ENCODE measurements at places on chromosomes 7 and 10.

DNA sequence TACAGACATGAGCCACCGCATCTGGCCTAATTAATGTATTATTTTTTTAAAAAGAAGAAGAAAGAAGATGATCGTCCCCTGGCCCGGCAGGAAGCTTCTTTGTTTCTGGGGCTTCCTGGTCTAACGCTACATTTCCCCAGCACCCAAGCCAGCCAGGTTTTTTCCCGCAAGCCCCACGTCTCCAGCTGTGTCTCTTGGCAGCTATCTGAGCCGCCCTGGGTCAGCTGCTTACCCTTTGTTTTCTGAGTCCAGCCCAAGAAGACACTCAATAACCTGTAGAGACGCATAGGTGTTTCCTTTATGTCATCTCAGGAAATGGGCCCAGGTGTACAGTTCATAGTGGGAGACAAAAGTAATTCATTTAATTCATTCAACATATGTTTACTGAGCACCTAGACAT, 110.2 kb downstream of the MTPAP start:
- DNase-seq = no peak

DNA sequence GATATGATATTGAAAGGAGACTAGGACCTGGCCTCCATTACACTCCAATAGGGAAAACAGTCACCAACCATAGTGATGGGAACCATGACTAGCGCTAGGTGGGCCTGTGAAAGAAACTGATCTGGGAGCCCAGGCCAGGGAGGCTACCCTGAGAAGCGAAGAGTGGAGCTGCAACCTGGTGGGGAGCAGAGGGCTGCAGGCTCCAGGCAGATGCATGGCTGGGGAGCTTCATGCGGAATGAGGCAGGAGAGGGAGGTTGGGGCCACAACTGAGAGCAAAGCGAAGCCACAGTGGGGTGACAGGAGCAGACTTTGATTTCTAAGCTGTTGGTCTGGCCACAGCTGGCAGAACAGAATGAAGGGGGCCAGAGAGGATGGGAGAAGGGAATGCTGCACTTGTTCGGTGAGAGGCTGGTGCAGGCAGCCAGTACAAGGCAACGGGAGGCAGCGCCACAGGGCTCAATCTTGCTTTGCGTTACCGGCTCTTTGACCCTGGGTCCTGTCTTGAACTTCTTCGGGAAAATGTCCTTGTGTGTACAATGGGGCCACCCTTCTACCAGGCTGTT, 88.4 kb downstream of the TACC2 start:
- DNase-seq = no peak

DNA sequence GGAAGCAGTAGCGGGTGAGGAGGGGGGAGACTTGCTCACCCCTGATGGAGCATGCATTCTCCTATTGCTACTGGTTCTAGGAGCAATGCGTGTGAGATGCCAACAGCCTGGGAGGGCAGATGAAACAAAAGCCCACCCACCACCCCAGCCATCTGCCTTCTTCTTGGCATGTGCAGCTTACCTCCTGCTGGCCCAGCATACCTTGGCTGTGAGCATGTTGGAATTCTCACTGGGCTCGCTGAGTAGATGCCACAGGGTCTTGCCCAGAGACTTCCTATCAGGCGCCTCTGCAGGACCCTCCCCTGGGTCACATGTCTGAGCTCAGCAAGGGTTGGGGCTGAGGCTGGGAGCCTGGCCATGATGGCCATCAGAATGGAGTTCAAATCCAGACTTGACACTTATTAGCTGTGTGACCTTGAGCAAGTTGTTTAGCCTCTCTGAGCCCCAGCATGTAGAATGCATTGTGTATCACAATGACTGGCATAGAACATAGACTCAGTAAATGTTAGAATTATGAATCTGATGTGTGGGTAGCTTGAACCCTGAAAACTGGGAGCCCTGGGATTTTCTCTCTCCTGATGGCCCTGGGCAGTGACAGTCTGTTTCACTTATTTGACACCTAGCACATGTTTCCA, 38.2 kb downstream of the CDH23 start:
- no peak for DNase-seq

GRCh38 chr7:151832138-151832537, 44.8 kb downstream of the PRKAG2 start:
- DNase-seq = no peak

DNA sequence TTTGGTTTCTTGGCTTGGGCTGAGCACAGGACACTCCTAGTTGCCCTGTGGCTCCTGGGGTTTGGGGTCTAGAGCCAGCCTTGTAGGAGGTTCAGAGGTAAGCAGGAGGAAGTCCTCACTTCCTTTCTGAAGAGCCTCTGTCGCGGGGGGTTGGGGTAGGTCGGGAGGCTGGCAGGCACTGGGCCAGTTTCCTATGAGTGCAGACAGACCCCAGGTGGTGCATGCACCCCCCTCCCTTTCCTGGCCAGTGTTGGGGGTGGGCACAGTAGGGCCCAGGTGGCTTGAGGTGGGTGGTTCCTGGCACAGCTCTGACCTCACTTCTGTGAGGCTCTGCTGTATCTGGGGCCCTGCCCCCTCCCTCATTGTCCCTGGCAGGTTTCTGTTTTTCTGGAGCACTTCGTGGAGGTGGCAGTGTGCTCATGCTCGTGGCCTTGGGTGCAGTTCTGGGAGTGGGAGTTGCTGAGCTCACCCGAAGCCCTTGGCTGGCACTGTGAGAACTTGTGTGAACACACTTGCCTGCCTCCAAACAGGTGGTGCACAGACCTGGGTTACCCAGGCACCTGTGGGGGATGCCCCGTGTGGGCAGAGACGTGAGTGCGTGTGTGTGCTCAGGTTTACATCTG, 1.8 kb downstream of the PALD1 start:
- no peak for DNase-seq

- DNase-seq = no peak
Observed at GRCh38 chr10:12637649-12638048, 288.3 kb downstream of the CAMK1D start.

DNA sequence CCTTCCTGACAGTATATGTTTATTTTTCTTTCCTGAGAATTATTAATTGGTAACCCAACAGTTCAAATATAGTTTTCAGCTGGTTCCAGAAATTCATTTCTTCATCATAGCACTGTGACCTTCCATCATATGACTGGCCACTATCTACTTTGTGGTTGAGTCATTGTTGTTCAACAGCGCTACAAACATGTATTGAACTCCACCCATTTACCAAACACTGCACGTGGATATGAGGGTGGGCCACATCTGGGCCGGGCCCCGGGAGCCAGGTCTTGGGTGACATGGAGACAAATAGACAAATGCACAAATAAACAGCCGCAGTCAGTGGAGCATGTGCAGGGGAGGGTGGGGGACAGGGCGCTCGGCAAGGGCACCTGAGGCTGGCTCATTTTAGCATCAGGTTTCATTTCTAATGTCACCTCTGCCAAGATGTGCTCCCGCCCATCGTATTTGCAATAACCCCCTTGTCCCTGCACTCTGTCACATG, 24.0 kb upstream of the EEPD1 start:
- no peak for DNase-seq

DNA sequence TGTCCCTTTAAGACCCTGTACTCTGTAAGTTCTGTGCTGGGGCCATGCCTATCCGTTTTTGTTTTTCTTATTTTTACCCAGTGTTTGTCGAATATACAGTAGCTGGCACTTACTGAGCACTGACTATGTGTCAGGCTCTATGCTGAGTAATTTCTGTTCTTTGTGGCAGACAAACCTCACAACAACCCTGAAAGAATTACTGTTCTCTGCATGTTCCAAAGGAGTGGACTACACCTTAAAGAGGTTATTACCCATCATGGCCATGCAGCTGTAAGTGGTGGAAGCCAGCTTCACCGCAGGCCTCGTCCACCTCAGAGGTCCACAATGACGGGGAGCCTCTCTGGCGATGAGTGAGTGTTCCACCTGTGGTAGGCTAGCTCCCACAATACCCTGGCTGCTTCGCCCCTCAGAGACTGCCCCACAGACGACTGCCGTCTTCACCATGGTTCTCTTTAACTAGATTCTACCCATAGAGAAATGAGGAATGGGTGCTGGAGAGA, 30.1 kb upstream of the RBM20 start:
- no peak for DNase-seq

DNA sequence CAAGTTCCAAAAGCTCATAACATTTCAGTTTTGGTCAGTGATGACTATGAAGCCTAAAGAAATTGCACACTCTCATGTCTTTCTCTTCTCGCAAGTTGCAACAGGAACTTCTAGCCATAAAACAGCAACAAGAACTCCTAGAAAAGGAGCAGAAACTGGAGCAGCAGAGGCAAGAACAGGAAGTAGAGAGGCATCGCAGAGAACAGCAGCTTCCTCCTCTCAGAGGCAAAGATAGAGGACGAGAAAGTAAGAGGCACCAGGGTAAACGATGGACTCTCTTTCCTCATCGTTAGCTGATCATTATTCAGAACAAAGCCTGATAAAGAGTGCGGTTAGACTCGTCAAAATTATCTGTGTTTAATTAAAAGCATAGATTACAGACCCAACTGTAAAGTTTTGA, 94.7 kb downstream of the HDAC9 start:
- no peak for DNase-seq

- no peak for DNase-seq
Observed at GRCh38 chr10:124649214-124649613, 95.0 kb downstream of the FAM53B start.

DNA sequence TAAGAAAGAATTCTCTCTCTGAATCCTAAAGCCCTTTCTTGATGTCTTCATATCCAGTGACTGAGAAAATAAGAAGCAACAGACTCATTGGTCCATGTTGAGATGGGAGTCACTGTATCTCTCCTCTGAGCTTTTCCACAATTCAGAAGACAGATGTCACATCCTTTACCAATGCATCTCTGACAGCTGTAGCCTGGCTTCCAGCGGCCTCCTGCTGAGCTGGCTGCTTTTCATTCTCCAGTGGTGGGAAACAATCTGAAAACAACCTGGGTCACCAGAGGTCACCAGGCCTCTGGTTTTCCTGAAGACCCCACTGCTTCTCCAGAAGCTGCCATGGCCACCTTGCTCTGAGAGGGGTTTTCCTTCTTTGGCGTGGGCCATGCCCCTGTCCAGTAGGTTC, 18.3 kb upstream of the RPA3 start:
- no peak for DNase-seq

DNA sequence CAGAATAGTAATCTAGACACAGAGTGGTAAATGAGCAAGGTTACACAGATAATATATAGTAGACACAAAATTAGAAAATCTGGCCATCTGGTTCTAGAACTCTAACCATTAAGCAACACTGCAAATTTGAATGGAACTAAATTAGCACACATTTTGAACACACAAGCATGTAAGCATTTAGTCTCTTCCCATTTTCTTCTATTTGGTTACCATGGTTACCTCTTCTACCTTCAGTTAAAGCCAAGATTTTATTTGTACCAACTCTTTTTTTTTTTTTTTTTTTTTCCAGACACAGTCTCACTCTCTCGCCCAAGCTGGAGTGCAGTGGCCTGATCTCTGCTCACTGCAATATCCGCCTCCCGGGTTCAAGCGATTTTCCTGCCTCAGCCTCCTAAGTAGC, 790.5 kb downstream of the MAGI2 start:
- DNase-seq = no peak

- no peak for DNase-seq
Observed at GRCh38 chr10:79304479-79305087, 42.7 kb upstream of the PPIF start.

- no peak for DNase-seq
Observed at GRCh38 chr7:150803161-150803860, 2.7 kb downstream of the TMEM176A start.

GRCh38 chr10:17847585-17848296, 38.6 kb downstream of the MRC1 start:
- peak; percentile 22 for DNase-seq

GRCh38 chr7:37448011-37448635, 541 bp downstream of the ELMO1 start:
- no peak for DNase-seq

DNA sequence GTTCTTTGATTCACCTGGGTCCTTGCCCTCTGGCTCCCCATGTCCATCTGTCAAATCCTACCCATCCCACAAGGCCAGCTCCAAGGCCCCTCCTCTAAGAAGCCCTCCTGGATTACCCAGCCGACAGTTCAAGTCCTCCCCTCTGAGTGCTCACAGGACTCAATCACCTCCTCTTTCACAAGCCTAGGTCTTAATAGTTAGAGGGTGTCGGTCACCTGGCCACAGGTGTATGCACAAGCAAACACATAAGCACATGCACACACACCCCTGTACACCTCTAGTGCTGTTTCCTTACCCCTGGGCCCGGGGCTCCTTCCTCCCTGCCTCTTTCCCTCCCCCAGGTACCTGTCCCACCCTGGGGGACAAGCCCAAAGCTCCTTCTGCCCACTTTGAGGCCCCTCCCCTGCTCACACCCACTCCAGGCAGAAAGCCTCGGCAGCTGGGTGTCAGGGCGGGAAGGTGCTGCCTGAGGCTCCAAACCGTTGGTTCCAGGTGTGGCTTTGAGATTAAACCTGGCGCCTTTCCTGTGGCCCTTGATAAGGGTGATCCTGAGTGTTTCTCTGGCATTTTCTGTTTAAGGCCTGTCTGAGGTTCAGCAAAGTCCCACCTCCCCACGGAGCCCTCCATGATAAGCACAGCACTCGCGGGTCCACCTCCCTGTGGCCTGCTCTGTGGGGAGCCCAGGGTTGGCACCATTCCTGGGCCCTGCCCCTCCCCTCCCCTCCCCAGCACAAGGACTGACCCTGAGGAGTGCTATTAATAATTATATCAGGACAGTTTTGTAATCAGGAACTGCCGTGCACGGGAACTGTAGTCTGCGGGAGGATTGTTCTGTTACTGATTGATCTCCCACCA, 14.6 kb upstream of the AQP1 start:
- DNase-seq = no peak

GRCh38 chr10:132560241-132560731, 22.7 kb downstream of the INPP5A start:
- no peak for DNase-seq

GRCh38 chr7:4527988-4528636, 154.0 kb upstream of the FOXK1 start:
- DNase-seq = no peak

DNA sequence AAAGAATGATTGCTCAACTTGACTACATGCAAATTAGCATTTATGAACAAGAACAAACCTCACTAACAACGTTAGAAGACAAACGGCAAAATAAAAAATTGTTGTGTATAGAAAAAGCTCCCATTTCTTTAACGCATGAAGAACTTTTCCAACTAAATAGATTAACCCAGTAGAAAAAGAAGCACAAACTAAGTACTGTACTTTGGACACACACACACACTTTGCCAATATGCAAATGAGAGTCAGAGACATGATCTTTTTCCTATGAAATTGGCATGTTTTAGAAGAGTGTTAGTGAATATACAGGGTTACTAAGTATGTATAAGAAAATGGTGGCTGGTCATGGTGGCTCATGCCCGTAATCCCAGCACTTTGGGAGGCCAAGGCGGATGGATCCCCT, 355.6 kb downstream of the SH2D4B start:
- DNase-seq = no peak

DNA sequence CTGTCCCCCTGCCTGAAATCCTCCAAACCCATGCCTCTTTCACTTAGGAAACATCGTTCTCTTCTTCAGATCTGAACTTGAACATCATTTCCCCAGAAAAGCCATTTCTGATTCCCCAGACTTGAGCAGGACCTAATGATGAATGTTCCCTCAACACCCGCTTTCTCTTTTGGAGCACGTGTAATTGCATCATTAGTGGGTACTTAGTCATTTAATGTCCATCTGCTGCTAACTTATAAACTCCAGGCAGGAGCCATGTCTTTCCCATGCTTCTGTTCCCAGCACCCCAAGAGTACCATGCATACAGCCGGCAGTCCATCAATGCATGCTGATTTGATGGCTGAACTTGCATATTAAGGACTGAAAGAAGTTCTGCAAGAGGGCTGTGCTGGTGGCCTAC, 36.5 kb upstream of the ECHDC3 start:
- DNase-seq = no peak

All from right kidney (tissue), 9 donors.